Retinal pigment epithelial cell (primary cell): ENCODE measurements at places on chromosomes 2 and 18.

DNA sequence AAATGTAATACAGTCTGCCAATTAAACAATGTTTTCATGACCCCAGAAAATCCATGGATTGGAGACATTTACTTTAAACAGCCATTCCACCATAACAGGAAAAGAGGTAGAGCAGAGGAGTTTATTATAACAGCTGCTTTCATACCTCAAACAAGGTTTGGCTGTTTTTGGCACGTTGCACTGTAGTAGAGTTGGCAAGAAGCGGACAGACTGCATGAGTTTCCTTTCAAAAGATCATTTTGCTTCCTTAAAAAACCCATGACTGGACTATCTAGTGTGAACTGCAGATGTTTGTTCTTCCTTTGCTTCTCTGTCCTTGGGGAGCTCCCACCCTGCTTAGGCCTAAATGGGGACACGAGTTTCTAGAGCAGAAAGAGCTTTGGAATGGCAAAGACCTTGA is 108.5 kb upstream of the THOC1 start:
- no peak for DNase-seq

DNA sequence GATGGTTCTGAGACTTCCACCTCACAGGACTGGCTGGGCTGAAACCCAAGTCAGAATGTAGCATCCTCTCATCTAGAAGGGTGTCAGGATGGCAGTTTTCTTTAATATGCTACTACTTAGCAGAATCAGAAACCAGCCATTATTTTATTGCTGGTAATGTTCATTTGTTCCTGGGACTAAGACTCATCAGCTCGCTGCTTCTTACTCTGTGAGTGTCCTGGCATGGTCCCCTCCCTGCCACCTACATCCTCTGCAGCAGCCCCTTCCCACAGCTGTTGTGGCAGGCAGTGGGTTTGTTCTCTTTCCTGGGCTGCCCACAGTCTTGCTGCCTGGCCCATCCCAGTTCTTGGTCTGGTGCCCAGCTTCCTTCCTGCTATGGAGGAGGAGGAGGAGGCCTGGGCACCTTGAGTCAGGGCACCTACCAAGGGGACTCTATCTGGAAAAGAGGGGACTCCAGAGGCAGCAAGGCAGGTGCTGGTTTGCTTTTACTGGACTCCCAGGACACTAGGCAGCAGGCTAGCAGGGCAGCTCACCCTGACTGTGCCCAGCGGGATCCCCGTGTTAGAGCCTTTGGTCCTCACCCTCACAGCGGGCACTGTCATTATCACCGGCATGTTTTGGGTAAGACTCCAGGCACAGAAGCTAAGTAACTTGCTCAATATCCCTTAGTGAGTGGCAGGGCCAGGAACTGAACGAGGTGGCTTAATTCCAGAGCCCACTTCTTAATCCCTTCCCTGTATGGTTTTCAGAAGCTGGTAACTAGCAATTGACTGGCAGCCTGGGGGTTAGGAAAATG is 62.1 kb downstream of the LRRFIP1 start:
- DNase-seq = no peak

- no peak for DNase-seq
Measured at GRCh38 chr18:71471963-71472725, 1072.0 kb downstream of the CBLN2 start.

DNA sequence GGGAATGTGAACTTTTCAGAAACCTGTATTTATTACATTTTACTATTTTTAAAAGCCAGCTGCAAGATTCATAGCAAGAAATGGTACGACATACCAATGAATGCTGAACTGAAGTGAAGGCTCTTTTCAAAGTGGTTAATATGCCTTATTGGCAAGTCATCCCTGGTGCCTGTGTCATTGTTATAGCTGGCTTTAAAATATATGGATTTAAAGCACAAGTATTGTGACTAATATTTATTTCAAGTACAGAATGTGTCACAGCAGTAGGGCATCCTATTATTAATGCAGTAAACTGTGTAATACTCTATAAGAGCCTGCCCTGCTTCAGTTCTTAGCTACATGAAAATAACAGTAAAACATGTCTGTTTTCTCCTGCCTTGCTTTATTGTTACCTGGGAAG is 10.8 kb downstream of the TSHZ1 start:
- no peak for DNase-seq

DNA sequence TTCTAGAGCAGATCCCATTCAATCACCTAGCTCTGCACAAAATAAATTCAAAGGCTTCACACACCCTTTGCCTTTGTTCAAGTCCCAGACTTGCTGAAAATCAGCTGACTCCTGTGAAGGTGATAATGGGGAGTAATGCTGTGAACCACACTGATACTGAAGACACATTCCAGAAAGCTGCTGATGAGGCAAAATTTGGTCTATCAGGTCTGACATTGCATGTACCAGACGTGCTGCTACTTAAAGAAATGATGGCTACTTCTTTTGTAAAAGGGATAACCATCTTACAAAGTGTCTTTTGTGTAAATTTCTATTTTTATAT is 7.8 kb upstream of the CTIF start:
- DNase-seq = no peak

DNA sequence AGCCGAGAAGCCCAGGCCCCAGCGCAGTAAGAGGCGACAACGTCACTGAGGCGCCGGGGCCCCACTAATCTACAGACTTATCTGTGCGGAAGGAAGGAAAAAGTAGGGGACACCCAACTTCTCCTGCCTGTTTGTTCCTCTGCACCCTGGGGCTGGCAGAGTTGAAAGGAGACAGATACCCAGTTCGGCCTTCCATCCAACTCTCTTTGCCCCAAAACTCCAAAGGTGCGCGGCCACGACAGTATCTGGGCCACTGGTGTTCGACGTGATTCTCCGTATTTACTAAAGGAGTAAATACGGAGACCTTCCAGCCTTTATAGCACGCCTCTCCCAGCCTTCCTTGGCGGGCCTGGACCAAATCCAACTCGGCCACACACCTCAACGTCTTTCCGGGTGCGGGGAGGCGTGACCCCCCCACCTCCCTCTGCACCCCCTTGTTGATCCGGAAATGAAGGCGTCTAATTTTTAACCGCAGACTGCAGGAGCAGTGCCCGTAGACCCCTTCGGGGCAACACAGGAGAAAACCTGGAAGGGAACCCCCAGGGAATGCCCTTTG is 1.6 kb downstream of the SMAD7 start:
- no peak for DNase-seq

DNA sequence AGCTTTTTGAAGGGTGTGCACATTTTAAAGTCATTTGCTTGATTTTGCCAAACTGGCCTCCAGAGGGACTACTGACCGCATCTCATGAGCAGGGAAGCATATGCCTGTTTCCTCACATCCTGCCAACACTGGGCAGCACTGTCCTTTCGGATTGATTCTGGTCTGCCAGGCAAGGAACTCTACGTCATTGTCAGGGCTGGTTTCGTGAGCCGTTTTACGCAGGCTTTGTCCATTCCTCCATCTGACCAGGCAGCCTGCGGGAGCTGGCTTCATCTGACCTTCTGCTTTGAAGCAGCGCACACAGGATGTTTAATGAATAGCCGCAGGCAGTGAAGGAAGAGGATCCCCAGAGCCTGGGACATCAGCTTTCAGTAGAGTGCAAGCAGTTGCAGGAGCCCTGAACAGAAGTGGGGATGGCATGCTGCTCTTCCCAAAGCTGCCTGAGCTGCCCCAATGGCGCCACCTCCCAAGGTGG is 46.3 kb upstream of the SEMA4C start:
- DNase-seq = no peak

GRCh38 chr2:143210446-143210819 is 81.2 kb downstream of the ARHGAP15 start:
- no peak for DNase-seq

DNA sequence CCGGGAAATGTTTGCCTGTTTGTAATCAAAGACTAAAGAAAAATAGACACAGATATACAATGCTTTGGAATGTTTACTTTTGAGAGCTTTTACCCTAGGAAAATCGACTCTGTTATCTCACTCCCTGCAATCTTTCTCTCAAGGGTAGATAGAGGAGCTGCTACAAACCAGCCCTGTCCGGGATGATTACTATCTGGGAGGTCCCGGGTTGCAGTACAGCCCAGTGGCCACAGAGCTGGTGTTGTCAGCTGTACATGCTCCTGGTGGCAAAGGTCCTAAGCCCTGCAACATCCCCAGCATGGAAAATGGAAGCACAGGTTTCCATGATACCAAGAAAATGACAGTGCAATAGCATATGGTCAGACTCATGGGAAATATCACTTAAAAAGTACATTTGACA is 570.5 kb upstream of the SOX11 start:
- DNase-seq = no peak

DNA sequence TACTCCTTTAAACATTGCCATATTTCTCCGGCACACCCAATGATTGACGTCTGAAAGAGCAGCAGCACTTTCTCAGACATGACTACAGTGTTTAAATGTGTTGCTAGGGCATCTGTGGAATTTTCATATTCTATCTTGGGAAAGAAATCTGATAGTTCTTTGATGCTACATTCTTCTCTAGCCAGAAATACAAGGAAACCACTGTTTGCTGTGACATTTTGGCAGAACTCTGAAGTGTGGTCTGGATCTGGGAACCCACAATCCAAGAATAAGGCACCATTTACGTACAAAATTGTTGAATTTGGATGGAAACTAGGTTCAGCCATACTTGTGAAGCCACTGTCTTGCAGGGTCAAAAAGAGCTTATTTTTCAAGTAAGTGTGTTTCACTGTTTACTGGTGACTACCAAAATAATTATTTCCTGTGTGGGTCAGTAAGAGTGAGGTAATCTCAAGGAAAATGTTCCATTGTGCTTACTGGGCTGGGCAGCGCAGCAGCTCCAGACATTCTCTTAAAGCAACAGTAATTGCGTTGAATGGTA is 21.3 kb upstream of the CD28 start:
- DNase-seq = peak; percentile 56

GRCh38 chr2:170846314-170846713 is 29.6 kb downstream of the GAD1 start:
- DNase-seq = no peak

DNA sequence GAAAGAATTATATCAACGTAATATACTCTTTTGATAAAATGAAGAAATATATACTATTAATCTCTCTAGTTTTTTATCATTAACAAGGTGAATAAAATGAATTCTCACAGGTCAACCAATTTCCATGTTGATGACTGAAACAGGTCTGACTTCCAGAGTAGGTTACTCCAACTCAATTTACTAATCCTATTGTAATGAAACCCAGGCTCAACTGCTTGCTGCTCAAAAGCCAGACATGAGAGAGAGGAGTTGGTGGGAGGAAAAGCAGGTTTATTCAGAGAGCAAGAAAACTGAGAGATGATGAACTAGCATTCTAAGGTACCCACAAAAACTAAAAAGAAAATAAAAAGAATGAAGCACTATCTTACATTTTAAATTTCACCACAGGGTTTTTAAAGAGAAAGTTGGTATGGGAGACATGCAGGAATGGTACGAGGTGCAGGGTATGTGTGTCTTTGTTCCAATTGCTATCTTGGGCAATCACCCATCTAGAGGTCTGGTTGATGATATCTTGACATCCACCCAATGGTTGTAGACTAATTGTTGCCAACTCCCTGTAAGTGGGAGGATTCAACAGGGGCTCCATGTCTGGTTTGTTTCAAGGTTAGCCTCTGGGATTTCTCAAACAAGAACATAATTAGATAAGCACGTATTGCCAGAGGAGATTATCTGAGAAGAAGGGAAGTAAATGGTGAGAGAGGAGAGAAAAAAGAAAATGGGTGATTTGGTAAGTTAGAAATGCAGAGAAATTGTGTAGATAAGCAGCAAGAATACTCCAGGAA is 471.4 kb upstream of the REG3G start:
- no peak for DNase-seq

- no peak for DNase-seq
Measured at GRCh38 chr2:233165895-233166661, 85.4 kb upstream of the ATG16L1 start.

DNA sequence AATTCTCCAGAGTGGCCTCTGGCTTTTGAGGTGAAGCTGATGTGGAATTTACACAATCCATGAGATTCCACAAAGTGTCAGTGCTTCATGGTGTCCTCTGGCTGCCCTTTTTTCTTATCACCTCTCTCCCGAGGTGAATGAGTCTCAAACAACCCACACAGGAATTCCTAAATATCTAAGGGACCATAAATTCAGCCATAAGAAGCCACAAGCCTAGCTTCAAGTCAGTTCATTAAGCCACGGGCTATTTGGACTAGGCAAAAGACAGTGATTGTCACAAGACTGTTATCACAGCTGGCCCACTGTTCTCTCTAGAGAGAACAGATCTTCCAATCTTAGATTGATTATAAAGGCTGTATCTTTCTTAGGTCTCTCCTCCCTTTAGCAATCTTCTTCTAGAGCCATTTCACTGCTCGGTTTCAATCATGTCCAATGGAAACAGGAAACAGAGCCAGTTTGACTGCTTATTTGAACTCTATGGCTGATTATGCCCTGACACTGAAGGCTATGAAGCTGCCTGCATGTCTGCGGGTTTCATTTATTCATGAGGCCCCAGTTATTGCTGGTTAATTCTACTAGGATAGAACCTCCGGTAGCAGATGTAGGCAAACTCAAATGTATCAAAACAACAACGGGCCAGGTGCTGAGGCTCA is 4.1 kb downstream of the NEMP2 start:
- no peak for DNase-seq

GRCh38 chr2:105143467-105144151 is 97.9 kb upstream of the GPR45 start:
- no peak for DNase-seq

DNA sequence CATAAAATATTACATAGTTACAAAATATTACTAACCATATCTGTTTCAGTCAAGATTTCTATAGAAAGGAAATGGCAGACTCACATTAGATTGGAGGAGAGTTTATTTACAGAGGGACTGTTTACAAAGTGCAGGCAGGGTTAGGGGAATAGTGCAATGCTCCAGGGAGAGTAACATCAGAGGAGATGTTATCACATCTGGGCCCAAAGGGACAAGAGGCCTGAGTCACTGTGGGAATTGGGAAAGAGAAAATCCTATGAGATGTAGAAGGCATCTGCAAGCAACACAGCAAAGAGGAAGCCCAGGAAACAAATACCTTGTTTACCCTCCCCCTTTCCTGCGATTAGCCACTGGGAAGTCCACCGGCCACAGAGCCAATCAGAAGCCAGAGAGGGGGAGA is 227.3 kb upstream of the TANK start:
- no peak for DNase-seq

- no peak for DNase-seq
Measured at GRCh38 chr2:225993430-225993829, 593.9 kb downstream of the NYAP2 start.

DNA sequence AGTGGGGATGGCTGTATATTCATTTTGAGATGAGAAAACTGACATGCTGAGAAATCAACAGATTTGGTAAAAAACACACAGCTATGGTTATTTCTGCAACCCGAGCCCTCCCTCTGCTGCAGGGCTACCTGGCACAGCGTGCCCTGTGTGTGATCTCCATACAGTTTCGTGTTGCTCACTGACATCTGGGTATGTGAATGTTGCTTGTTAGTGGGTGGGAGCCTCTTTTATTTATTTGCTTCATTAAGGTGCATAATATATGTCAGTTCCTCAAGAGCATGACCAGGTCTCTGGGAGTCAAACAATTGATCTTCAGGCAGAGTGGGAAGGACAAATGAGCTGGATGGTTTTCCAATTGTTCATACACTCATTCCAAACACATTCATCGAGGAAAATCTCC is 139.1 kb upstream of the FHL2 start:
- DNase-seq = no peak
